Frontal cortex (tissue), 4 donors: ENCODE measurements at places on chromosomes 4 and X.

- no peak for DNase-seq
Measured at GRCh38 chr4:79211490-79211889, 114.4 kb downstream of the NAA11 start.

DNA sequence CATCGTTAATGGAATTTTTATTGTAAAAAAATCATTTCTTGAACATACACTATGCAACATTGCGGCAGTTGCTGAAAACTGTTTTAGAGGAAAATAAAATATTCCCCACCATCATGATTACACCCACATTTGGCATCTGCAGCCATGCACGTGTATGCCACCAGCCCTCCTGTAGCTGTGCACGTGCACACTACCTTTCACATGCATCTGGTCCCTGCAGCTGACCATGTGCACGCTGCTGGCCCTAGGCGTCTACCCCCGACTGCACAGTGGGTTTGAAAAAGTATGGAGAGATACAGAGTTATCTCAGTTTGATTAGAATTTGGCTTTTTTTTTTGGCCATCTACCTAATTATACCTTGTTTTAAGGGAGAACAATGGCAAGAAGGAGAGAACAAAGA is 569.8 kb upstream of the IGFBP7 start:
- no peak for DNase-seq

- DNase-seq: no peak
Measured at GRCh38 chrX:19863857-19864223, 23.6 kb downstream of the SH3KBP1 start.

DNA sequence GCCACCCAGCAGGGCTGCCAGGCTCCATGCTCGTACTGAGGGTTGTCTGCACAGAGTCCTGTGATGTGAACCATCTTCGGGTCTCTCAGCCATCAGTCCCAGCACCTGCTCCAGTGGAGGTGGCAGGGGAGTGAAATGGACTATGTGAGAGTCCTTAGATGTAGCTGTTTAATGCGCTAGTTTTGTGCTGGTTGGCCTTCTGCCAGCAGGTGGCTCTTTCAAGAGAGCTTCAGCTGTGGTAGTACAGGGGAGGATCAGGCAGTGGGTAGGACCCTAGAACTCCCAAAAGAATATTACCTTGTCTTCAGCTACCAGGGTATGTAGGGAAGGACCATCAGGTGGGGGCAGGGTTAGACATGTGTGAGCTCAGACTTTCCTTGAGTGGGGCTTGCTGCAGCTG is 1066.0 kb downstream of the GLUD2 start:
- no peak for DNase-seq

GRCh38 chr4:151093203-151093602 is 6.2 kb upstream of the RPS3A start:
- DNase-seq: no peak

- no peak for DNase-seq
Measured at GRCh38 chr4:41530741-41531140, 7.2 kb upstream of the LIMCH1 start.

DNA sequence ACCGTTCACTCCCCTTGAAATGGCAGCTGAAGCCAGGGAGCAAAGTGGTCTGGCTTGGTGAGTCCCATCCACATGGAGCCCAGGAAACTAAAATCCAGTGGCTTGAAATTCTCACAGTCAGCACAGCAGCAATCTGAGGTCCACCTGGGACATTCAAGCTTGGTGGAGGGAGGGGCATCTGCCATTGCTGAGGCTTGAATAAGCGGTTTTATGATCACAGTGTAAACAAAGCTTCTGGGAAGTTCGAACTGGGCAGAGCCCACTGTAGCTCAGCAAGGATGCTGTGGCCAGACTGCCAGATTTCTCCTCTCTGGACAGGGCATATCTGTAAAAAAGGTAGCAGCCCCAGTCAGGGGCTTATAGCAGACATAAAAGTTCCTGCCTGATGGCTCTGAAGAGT is 15.5 kb upstream of the FAAH2 start:
- DNase-seq: no peak

GRCh38 chrX:43881410-43882293 is 598 bp downstream of the MAOB start:
- no peak for DNase-seq

- peak; percentile 61 for DNase-seq
Measured at GRCh38 chrX:154398668-154399526, 720 bp downstream of the RPL10 start.

- DNase-seq: no peak
Measured at GRCh38 chr4:184856277-184856609, 30.5 kb upstream of the ACSL1 start.

GRCh38 chrX:1803741-1804140 is 188.9 kb downstream of the ASMT start:
- no peak for DNase-seq

- DNase-seq: no peak
Measured at GRCh38 chr4:3197366-3198105, 51.4 kb upstream of the MSANTD1 start.

DNA sequence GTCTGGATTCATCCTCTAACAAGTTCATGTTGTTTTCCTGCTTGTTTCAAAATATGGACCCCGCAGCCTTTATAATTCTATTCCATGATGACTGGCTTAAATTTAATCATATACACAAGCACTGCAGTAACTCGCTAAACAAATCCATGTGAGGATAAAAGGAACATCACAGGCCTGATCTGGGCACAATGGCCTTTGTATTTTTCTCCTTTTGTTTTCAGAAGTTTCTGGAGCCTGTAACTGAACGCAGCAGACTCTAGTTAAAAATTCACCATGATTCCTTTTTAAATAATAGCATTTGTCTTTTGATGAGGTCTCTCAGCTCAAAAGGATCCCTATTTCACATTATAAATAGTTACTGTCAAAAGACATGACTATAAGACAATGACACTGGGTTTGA is 30.2 kb upstream of the TMEM184C start:
- no peak for DNase-seq

- DNase-seq: no peak
Measured at GRCh38 chr4:1462009-1462767, 55.9 kb upstream of the NKX1-1 start.

- no peak for DNase-seq
Measured at GRCh38 chr4:153755186-153755585, 4.6 kb downstream of the RNF175 start.

DNA sequence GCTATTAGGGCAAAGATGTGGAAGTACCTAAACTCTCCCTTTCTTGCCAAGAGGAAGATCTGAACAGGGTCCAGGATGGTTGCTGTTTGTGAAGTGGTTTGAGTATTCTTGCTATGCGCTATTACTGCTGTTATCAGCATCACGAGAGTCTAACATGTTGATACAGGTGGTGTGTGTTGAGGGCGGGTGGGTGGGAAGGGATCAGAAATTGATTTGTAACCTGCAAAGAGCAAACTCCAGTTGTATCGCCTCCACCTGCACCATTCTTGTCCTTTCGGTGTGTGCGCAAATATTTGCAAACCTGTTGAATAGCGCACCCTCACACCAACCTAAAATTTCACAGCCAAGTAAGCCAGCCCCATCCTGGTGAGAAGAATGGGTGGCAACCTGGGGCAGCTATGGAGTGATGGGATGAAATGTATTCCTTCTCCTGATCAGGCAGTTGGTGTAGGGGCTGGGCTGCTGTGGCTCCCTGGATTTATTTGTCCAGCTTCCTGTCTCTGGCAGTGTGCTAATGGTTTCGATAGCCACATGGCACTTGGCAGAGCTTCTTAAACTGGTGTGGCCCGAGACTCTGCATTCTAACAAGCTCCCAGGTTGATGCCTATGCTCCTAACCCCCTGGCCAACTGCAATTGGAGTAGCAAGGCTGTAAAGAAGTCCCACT is 102.6 kb upstream of the SCML1 start:
- no peak for DNase-seq

DNA sequence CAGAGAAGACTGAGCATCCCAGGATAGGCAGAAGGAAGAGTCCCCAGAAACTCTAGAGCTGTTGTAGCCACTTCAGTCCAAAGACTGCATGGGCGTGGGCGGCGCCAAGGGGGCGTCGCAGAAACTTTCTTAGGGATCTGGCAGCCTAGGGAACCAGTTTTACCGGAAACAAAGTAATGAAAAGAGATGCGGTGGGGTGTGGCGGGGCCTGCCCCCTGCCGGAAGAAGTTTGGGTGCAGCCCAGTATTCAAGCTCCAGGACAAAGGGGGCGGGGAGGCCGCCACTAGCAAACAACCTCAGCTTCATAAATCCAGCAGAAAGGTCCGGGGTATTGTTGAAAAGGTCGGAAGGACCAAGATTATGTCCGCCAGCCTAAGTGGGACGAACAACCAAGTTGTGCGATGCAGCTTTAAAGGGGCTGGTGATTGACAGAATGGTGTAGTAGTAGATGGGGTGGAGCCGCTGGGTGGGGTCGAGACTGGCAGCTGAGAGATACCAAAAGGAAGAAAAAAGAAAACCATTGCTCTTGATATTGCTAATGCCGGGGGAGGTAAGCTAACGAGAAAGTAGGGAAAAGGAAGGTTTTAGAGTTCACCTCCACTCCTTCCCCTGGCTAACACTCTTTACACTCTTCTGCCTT is 190.5 kb downstream of the RRAGB start:
- DNase-seq: no peak

DNA sequence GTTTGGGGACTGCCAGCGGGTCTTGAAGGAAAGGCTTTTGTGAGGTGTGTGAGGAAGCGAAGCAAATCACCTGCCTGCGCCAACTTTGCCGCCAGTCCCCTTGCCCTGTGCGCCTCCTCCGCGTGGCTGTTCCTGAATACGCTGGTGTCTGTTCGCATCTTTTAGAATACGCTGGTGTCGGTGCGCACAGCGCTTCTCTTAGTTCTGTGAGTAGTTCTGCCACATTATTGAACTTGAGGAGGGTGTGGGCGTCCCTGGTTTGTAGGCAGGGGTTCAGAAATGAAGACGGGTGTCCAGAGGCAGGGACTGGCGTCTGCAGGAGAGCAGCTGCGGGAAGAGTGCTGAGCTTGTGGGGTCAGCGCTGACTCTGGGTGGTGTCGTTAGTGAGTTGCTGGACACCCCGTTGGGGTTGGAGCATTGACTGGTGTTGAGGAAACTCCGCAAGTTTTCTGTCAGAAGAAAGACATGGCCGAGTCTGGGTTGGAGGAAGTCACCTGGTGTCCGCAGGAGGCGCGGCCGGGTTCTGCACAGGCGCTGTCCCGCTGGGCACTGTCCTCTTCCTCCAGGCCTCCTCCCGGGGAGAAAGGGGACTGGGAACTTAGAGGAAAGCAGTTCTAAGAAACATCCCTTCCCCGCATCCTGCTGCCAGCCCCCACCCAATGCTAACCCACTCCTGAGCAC is 930 bp downstream of the ZNF718 start:
- DNase-seq: peak; percentile 24

DNA sequence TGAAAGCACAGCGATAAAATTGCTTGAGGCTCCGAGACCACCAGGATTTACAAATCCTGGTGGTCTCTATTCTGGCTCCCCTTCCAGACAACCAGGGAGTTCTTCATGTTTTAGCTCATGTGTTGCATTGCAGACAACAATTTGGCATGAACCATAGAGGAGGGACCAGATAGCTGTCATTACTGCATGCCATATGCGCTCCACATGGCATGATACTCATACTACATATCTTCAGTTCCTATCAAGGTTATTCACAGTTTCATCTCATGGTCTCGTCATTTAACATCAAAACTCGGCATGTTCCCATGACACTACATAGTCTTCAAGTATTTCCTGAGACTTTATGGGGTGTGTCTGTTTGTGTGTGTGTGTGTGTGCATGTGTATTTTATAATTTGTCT is 220.3 kb downstream of the OR13H1 start:
- DNase-seq: no peak

DNA sequence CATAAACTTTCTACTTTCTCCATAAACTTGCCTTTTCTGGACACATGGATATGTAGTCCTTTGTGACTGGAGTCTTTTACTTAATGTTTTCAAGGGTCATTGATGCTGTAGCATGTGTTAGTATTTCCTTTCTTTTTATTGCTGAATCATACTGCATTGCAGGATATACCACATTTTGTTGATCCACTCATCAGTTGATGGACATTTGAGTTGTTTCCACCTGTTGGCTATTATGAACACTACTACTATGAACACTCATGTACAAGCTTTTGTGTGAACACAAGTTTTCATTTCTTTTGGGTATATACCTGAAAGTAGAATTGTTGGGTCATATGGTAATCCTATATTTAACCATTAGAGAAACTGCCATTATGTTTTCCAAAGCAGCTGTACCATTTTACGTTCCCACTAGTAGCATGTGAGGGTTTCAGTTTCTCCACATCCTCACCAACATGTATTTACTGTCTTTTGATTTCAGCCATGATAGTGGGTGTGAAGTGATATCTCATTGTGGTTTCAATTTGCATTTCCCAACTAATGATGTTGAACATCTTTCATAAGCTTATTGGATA is 26.3 kb upstream of the GPM6B start:
- no peak for DNase-seq

DNA sequence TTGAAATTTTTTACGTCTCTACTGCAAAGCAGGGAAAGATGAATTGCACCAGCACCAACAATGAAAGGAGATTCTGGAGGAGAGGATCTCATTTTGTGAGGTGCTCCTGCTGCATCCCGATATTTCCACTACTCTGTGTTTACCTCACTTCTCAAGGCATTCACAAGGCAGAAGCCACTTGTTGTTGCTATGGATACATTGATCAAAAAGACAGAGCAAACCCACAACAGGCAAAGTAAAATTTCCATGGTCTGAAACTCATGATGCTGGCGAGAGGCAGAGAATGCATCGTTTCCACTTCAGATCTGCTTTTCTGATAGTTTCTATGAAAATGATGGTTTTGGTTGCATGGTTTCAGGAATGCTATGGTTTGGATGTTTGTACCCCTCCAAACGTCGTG is 323.3 kb downstream of the ASMT start:
- no peak for DNase-seq

DNA sequence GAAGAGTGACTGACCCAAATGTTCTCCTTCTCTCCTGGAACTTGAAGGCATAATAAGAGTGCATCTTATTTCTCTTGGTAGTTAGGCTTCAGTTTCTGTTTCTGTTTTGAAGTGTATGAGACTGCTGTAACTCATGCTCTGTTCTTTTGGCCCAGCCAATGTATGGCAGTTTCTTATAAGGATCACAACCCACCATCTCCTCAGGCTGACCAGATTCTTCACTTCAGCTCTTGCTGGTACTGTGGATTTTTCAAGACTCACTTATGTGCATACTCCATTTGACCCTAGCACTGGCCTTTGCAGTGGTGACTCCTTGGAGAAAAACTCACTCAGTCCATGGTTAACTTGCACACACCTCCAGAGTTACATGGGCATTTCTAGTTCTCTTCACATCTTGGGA is 9.6 kb upstream of the YTHDC1 start:
- no peak for DNase-seq

- DNase-seq: no peak
Measured at GRCh38 chrX:109902665-109903064, 100.2 kb upstream of the TMEM164 start.

DNA sequence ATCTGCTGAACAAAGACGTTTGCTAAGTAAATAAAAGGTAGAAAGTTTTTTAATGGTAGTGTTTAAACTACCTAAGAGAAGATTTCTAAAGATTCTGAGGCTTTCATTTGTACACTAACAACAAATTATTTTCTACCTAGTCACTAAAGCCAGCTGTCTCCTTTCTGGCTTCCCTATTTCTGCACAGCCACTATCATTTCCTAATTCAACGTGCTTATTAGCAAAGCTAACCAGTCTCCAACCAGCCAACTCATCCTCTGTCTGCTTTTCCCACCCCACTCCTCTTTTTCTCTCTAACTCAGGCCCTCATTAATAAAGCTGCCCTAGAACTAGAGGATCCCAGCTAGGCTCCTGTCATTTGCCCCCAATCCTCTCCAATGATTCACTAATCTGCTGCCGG is 118.2 kb downstream of the ZNF827 start:
- no peak for DNase-seq
